ENCODE measurements at places on chromosomes 2 and 18. TPM values are rescaled to one million over a fixed set of nuclear protein-coding genes. Genes with fewer than 3 reads are reported as not detected.

DNA sequence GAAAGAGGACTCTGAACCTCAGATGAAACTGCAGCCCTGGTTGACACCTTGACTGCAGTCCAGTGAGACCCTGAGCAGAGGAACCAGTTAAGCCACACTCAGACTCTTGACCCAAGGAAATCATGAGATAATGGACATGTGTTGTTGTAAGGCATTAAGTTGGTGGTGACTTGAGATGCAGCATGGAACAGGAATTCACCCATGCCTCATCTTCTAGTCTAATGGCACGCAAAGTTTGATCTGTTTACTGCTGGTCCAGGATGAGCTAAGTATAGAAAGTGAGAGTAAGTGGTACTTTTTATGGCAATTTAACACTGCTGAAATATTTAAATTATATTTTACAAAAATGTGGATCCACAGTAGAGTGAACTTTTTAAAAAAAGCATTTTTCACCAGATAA, 51.3 kb upstream of the LTBP1 start:
- peaks cover 37% of the 10 kb centered on the region for H3K27me3 ChIP-seq
- peaks cover 4% of the 10 kb centered on the region for H3K36me3 ChIP-seq
- no peak overlapping the region for H3K4me3 ChIP-seq
- H3K4me1 ChIP-seq = peaks cover 2% of the 10 kb centered on the region

Gene DNER
- total RNA-seq = not detected

- H3K4me3 ChIP-seq = no peak overlapping the region
- no peak overlapping the region for H3K27ac ChIP-seq
- no peak for DNase-seq
- no peaks in the 10 kb centered on the region for H3K36me3 ChIP-seq
- H3K4me1 ChIP-seq = no peaks in the 10 kb centered on the region
Measured at GRCh38 chr2:60109744-60110143, 443.7 kb downstream of the BCL11A start.

DNA sequence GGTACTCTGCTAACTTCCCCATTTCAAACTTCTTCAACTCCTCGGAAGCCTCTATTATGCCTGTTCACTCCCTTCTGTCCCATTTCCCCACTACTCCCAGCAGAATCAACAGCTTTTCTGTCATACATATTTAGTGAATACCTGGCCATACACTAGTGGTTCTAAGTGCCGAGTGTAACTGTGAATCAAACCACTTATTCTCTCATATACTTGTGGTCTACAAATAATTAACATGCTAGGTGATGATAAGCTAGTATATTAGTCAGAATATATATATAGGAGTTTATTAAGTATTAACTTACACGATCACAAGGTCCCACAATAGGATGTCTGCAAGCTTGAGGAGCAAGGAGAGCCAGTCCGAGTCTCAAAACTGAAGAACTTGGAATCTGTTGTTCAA, 150.7 kb downstream of the CCDC102B start:
- H3K36me3 ChIP-seq = no peaks in the 10 kb centered on the region
- H3K4me1 ChIP-seq = no peaks in the 10 kb centered on the region
- no peak overlapping the region for H3K27ac ChIP-seq
- H3K27me3 ChIP-seq = no peaks in the 10 kb centered on the region
- DNase-seq = no peak
- H3K4me3 ChIP-seq = no peak overlapping the region

Gene ST6GAL2
- not detected for total RNA-seq

DNA sequence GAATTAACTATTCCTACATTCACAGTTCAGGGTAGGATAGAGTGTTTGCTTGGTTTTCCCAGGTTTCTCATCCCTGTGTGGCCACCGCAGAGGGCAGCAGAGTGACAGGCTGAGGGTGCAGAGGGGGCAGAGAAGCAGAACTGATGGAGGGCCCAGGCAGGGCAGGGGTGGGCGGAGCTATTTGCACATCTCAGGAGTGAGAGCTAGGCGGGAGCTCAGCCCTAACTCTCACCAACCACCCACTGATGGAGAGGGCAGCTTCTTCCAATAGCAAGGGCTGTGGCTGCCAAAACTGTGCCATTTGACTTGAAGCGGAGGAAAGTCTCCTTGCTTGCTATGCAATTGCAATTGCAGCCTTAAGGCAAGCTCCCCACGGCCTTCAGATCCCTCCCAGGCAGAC, 12.0 kb upstream of the DARS1 start:
- H3K36me3 ChIP-seq = no peaks in the 10 kb centered on the region
- no peak for DNase-seq
- no peak overlapping the region for H3K27ac ChIP-seq
- H3K4me1 ChIP-seq = peaks cover 9% of the 10 kb centered on the region
- H3K27me3 ChIP-seq = no peaks in the 10 kb centered on the region

DNA sequence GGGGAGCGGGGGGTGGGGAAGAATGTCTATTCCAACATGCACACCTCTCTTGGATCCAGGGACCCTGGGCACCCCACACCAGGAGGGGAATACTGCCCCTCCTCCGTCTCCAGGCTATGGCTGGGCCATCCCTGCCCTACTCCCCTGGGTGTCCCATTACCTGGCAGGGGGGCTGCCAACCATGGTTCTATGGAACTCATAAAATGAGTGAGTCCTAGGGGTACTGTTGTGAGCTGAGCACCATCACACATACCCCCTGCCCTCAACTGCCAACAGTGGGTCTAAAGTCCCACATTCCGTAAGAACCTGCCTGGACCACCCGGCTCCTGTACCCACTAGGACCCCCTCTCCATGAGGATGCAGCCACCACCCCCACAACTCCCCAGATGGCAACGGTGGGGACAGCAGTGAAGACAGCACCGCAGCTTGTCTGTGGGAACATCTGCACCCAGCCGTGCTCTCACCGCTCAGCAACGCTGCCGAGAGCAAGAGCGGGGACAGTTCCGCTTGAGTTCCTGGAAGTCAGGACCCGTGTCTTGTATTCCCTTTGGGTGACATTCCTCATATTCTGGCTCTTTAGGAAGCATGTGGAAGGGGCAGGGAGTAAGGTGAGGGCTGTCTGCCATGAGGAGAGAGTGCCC, 41.5 kb downstream of the BIN1 start:
- DNase-seq = no peak
- H3K27ac ChIP-seq = peak overlapping the region; percentile 74
- no peaks in the 10 kb centered on the region for H3K36me3 ChIP-seq
- H3K4me1 ChIP-seq = peaks cover 32% of the 10 kb centered on the region
- H3K4me3 ChIP-seq = peak overlapping the region; percentile 36

DNA sequence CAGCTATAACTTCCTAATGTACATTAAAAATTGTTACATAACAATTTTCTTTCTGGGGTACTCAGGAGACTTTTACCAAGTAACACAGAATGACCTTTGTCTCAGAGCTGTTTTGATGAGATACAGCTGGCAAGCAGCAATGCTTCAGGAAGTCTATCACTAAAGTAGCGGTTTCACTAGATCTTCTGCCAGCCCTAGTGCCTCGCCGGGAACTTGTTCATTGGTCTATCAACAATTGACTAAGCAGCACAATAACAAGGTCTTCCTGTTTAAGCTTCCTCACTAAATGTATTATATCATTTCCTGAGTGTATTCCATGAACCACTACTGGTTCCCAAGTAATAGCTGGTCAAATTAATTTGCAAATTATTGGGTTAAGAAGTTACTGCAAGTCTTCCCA, 69.2 kb downstream of the TRIP12 start:
- peak overlapping the region; percentile 9 for H3K4me3 ChIP-seq
- no peak for DNase-seq
- H3K36me3 ChIP-seq = peaks cover 16% of the 10 kb centered on the region
- no peaks in the 10 kb centered on the region for H3K27me3 ChIP-seq
- H3K4me1 ChIP-seq = peaks cover 38% of the 10 kb centered on the region

DNA sequence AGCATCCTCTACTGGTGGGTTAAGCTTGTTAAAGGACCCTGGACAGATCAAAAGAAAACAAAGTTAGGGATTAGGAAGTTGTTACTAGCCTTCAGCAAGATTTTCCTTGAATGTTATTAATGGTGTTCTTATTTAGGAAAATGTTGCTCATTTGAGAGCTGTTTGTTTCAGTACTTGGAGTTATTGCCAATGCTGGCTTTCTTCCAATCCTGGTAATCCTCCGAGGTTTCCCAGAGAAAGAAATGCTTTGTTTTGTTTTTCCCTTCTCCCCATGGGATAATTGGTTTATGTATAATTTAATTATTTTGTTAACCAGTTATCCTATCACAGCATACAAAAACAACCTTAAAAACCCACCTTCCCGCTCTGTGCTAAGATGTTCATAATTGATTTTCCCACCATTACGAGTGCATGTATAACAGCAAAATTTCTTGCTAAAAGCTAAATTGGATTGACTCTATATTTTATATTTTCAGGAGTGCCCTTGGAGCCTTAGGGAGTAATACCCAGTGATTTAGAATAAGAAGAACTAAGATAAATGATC, 79.8 kb downstream of the MGAT5 start:
- DNase-seq = no peak
- no peak overlapping the region for H3K4me3 ChIP-seq
- no peaks in the 10 kb centered on the region for H3K27me3 ChIP-seq
- H3K4me1 ChIP-seq = peaks cover 20% of the 10 kb centered on the region

DNA sequence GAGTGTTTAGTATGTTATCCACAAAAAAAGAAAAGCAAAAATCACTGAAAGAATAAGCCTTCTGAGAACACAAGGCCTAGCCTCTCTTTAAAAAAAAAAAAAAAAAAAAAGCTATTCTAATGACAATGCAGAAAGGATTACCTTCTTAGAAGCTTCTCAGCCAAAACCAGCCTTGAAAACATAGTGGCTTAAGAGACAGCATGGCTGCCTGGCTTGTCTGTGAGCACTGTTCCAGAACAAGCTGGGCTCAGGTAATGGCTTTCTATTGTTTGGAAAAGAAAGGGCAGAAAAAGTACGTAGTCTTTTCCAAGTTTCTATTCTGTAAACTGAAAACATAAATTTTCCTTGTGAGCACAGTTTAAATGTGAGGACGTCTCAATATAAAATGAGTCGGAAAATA, 119.5 kb downstream of the MAP3K20 start:
- H3K4me3 ChIP-seq = no peak overlapping the region
- DNase-seq = no peak
- H3K27me3 ChIP-seq = no peaks in the 10 kb centered on the region
- H3K36me3 ChIP-seq = peaks cover 5% of the 10 kb centered on the region
- no peak overlapping the region for H3K27ac ChIP-seq

Gene VWC2L
- not detected for total RNA-seq

Gene SIGLEC15
- total RNA-seq = not detected

GRCh38 chr2:109391243-109391642, 222.5 kb downstream of the SEPTIN10 start:
- H3K4me1 ChIP-seq = peaks cover 3% of the 10 kb centered on the region
- DNase-seq = no peak
- H3K27ac ChIP-seq = no peak overlapping the region
- no peaks in the 10 kb centered on the region for H3K27me3 ChIP-seq
- no peak overlapping the region for H3K4me3 ChIP-seq
